ENCODE measurements at places on chromosomes 2 and 18.
A peak's percentile ranks its signal among the peaks of the same experiment; 100 is the strongest.

- DNase-seq: no peak
Observed at GRCh38 chr18:62258093-62258492, 67.0 kb upstream of the TNFRSF11A start.

DNA sequence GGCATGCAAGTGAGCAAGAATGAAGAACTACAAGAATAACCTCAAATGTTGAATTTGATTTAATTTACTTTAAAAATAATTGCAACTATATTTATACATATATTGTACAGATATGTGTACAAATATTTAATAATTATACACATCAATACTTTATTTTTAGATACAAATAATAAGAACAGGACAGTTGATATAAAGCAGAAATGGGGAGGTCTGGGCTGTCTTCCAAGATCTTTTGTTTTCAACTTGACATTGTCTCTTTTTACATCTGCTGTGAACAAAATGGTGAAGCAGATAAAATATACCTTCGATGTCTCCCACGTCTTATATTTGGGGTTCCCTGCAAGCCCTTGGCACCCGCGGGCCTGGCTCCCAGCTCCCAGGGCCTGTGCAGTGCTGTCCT lies 231.3 kb upstream of the RBBP8 start:
- DNase-seq: no peak

DNA sequence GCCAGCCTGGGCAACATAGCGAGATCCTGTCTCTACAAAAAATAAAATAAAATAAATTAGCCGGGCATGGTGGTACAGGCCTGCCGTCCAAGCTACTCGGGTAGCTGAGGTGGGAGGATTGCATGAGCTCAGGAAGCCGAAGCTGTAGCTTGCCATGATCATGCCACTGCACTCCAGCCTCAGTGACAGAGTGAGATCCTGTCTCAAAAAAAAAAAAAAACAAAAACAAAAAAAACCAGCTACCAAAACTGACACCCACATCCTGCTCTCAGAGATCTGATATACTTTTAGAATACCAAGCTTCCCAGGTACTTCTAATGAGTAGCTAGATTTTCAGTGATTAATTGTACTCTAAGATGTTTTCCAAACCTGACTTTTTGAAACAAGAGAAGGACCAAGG lies 74.0 kb downstream of the TTC27 start:
- no peak for DNase-seq

DNA sequence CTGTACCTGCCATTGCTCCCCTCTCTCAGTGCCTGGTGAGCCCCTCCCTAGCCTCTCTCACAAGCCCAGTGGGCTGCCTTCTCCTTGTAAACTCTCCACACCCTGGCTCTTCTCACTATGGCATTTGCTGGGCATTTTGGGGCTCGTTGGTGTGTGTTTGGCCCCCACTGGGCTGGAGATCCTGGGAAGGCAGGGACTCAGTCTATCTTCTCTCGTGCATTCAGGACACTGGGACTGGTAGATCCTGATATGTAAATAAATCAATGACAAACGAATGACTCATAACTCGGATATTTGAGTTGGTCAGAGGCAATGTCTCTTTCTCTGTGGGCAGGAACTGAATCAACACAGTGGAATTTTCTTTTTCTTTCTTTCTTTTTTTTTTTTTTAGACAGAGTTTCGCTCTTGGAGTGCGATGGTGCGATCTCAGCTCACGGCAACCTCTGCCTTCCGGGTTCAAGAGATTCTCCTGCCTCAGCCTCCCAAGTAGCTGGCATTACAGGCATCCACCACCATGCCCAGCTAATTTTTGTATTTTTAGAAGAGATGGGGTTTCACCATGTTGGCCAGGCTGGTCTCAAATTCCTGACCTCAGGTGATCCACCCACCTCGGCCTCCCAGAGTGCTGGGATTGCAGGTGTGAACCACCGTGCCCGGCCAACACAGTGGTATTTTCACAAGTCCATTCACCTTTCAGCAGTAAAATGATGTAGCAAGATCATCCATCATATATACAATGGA lies 144.6 kb upstream of the SPRED2 start:
- no peak for DNase-seq

DNA sequence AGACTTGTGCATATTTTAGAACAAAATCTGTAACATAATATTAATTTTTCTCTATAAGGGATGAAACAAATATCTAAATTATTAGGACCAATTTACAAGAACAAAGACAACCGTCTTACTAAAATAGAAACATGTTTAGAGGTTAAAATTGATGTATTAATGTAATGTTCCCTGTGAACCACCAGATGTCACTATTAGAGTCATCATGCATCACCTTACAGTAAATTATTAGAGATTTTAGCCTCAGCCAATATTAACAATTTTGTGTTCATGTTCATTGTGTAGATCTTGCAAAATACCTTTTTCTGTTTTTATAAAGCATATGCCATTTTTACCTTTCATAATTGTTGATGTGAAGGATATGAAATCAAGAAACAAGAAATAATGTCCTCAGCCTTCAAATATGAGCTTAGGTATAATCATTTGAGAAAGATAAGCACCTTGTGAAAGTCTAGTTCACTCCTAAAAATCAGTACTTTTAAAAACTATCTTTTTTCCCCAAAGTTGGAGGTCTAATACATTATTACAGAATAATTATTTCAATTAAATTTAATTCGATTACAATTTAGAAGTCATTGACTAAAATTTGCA lies 344.3 kb upstream of the KCNH7 start:
- DNase-seq: no peak

GRCh38 chr2:102141970-102142828 lies at the start of gene IL1R1:
Gene IL1R1 (plus strand): TSS chr2:102142746. CDS start chr2:102157725, 14,979 bp downstream.
- peak; percentile 55 for DNase-seq

- DNase-seq: no peak
Observed at GRCh38 chr2:138381373-138381772, 120.2 kb upstream of the SPOPL start.

All from stimulated activated CD4-positive, alpha-beta T cell treated with anti-CD3 and anti-CD28 coated beads, Interleukin-15, amount 100 ng/mL, for 24 hours (primary cell).